SW 1271 (cell line): ENCODE measurements at places on chromosomes 4 and X.

- no peak for DNase-seq
Observed at GRCh38 chr4:169952236-169953002, 73.8 kb downstream of the MFAP3L start.

GRCh38 chrX:110536816-110537215, 178.2 kb downstream of the RTL9 start:
- no peak for DNase-seq

GRCh38 chr4:75385106-75385505, 129.1 kb downstream of the RCHY1 start:
- DNase-seq: no peak

DNA sequence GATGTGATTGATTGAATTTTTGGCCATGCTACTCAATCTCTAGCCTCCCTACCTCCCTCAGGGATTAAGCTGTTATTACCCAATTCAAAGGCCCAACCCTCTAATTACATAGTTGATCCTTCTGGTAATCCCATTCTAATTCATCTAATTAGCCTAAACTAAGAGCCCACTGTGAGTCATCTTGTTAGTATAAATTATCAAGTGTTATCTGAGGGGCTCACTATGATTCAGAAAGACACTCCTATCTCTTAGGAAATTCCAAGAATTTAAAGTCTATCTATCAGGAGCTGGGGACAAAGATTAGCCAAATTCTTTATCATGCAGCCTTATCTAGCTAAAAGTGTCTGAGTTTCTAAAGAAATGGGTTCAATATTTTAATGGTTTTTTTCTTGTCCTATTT, 32.9 kb upstream of the VEGFC start:
- DNase-seq: no peak

DNA sequence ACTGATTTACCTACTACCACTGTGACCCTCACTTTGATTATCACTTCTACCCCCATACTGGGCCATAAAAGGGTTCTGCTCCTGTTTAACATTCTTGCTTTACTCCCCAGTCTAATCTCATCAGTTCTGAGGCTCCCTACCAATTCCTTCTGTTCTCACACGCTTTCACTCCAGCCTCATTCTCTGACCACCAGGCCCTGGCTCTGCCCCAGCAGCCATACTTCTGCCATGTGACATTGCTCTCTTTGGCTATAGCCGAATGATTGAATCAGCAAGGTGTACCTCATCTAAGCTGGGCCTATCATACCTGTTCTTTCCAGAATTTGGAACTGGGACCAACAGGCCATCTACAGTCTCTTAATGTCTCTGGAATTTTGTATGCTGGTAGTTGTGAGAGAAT, 14.4 kb upstream of the ELF2 start:
- DNase-seq: no peak

GRCh38 chr4:79232540-79232939, 93.3 kb downstream of the NAA11 start:
- DNase-seq: no peak

DNA sequence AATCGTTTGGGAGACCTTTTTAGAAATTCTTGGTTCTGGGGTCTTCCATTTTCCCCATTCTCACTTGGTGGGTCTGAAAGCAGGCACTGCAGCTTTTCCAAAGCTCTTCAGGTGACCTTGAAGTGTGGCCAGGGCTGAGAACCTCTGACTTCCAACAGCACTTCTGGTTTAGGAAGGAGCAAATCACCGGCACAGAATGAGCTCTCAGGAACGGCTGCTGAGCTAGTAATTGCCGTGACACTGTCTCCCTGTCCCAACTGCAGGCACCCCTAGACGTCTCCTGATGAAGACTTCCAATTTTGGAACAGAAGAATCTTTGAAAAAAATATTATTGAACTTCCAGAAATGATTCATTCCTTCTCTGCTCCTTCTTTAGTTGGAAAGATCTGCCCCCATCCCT, 31.3 kb downstream of the CD38 start:
- no peak for DNase-seq

DNA sequence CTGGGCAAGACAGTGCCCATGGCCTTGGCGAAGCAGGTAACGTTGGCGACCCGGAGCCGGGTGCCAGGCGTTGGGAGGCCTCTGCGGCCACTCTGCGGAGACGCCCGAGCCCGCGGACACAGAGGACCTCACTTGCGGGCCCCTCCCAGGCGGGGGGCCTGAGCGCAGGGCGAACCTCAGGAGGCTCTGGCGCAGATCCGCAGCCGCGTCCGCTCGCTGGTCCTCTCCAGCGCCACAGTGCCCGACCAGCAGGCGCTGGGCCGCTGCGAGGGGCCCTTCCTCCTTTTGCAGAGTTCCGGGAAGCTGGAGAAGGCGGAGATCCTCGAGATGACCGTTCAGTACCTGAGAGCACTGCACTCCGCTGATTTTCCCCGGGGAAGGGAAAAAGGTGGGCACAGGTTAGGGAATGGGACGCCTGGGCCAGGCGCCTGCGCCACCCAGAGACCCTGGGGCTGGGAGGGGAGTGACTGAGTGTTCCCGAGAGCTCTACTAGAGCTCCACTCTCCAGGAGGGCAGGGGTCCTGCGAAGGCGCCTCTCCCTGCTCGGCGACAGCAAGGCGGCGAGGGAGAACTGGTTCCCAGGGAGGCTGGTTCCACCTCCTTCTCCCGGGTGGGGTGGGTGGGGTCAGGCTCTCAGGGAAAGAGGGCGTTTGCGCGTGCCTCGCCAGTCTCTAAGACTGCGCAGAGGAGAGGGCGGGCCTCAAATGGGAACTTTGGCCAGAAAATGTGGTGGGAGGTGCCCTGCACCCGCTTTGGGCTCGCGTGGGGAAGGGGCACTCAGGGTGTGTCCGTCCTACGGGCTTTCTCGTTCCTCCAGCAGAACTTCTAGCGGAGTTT, 1.4 kb downstream of the HELT start:
- no peak for DNase-seq

- DNase-seq: no peak
Observed at GRCh38 chrX:148562846-148563245, 62.4 kb downstream of the AFF2 start.

- DNase-seq: no peak
Observed at GRCh38 chr4:20255823-20256222, 4.1 kb downstream of the SLIT2 start.
